Daoy (cell line): ENCODE measurements at places on chromosomes 4 and X. TPM values are rescaled to one million over a fixed set of nuclear protein-coding genes. Genes with fewer than 3 reads are reported as not detected.

Gene PWWP3B
- 1.3 and 1.8 TPM in 2 replicates for total RNA-seq

Gene NAP1L3
- total RNA-seq: 10.2 and 19.1 TPM in 2 replicates

Gene ADH4
- total RNA-seq: not detected in 2 replicates

DNA sequence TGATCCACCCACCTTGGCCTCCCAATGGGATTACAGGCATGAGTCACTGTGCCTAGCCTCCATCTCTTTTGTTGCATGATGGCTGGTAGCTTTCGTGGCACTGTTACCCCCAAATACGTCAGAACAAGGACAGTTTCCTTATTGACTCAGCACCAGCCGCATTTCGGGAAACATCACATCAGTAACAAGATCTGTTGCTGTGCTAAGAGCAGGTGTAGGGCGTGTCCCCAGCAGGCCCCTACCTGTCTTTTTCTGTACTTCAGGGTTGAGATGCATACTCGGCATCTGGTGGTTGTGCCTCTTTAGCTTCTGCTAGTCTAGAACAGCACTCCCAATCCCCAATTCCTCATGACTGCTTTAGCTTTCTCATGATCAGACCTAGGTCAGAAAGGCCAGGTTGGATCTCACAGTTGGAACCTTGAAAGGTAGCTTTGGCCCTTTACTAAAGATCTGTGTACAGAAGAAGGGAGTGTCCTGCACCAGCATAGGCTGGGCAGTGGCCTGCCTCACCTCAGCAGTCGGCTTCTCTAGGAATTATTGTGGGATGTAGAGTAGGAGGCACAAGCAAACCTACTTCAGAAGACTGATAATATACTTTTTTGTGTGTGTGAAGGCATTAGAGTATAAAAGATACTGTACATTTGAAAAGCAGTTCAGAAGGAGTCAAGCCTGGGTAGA lies 36.8 kb downstream of the NSD2 start:
- DNase-seq: no peak

DNA sequence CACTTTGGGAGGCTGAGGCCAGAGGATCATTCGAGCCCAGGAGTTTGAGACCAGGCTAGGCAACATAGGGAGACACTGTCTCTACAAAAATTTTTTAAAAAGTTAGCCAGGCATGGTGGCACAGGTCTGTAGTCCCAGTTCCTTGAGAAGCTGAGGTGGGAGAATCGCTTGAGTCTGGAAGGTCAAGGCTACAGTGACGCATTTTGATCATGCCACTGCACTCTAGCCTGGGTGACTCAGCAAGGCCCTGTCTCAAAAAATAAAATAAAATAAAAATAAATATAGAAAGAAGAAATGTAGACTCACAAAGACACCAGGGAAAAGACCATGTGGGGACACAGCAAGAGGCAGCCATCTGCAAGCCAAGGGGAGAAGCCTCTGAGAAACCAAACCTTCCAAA lies 42.3 kb upstream of the SLC7A3 start:
- no peak for DNase-seq

- no peak for DNase-seq
Observed at GRCh38 chrX:148722966-148723365, 222.5 kb downstream of the AFF2 start.

GRCh38 chrX:39174772-39175417 lies 373.6 kb downstream of the MID1IP1 start:
- DNase-seq: no peak

- DNase-seq: no peak
Observed at GRCh38 chrX:24147165-24147564, 2.4 kb upstream of the ZFX start.

- no peak for DNase-seq
Observed at GRCh38 chrX:37361596-37361995, 12.4 kb downstream of the PRRG1 start.

DNA sequence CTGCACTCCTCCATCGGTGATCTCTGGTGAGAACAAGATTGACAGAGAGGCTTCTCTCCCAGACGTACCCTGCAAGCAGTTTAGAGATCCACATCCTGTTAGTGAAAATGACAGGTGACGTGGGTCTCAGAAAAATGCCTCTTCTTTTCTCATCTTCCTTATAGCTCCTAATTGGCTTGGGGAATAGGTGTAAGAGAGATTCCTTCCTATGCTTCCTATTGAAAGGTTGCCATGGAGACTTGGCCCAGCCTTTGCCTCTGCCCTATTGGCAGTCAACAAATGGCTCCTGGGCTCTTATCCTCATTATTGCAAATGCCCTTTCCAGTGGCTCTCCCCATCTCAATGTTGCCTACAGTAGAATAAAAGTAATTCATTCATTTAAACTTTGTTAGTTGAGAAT lies 26.5 kb upstream of the DGKK start:
- DNase-seq: no peak

DNA sequence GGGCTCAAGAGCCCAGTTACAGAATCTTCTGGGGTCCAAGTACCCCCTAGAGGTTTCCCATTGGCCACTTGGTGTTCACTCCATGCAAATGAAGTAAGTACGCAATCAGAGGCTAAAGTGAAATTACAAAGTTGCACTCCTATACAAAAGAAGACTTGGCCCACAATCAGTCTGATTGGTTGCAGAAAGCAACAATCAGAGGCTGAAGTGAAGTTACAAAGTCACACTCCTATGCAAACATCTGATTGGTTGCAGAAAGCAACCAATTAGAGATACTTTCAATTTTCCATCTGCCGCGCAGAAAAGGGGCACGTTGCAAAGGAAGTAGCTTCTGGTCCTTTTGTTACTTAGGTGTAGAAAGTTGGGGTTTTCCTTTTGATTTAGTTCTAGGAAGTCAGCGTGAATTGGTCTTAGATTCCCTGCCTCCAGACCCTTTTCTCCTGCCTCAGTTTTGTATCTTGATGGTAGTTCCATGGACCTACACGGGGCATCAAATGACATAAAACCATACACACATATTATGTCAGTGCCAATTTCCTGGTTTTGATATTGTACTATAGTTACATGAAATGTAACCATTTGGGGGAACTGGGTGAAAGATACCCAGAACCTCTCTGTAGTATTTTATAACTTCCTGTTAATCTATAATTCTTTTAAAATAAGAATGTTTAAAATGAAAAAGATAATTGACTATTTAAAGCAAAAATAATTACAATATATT lies 12.4 kb upstream of the PIN4 start:
- peak; percentile 3 for DNase-seq

- no peak for DNase-seq
Observed at GRCh38 chr4:143441678-143442077, 71.8 kb upstream of the SMARCA5 start.
